ENCODE measurements at places on chromosomes 12 and 14.

DNA sequence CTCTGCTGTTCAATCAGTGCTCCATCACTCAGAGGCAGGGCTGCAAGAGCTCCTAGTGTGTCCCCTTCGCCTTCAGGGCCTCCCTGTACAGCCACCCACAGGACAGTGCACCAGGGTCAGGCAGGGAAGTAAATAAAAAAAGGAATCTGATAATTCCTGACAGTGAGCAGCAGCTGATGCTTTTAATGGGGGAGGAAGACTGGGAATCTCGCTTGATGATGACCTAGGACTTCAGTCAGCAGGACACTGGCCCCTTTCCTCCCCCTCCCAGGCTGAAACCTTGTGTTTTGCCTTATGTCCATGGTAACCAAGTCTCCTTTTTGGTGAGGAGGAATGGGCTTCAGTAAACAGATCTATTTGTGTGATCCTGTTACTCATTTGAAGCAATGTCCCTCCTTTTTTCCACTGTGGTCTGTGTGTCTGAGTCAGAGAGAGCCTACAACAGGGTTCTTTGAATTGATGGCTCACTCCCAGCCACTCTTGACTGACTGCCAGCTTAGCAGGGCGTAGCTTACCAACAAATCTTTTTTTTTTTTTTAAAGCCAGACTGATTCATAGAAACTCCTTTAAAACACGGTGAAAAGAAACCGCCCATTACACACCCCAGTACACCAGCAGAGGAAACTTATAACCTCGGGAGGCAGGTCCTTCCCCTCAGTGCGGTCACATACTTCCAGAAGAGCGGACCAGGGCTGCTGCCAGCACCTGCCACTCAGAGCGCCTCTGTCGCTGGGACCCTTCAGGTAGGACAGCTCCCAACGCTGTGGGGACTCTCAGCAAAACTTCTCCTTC, at the start of gene EMP1:
TSS of gene EMP1 (plus strand) at position 597 of the 792 bp plus-strand sequence. CDS start 14,785 bp downstream, outside the sequence.
- peak; percentile 100 for DNase-seq

DNA sequence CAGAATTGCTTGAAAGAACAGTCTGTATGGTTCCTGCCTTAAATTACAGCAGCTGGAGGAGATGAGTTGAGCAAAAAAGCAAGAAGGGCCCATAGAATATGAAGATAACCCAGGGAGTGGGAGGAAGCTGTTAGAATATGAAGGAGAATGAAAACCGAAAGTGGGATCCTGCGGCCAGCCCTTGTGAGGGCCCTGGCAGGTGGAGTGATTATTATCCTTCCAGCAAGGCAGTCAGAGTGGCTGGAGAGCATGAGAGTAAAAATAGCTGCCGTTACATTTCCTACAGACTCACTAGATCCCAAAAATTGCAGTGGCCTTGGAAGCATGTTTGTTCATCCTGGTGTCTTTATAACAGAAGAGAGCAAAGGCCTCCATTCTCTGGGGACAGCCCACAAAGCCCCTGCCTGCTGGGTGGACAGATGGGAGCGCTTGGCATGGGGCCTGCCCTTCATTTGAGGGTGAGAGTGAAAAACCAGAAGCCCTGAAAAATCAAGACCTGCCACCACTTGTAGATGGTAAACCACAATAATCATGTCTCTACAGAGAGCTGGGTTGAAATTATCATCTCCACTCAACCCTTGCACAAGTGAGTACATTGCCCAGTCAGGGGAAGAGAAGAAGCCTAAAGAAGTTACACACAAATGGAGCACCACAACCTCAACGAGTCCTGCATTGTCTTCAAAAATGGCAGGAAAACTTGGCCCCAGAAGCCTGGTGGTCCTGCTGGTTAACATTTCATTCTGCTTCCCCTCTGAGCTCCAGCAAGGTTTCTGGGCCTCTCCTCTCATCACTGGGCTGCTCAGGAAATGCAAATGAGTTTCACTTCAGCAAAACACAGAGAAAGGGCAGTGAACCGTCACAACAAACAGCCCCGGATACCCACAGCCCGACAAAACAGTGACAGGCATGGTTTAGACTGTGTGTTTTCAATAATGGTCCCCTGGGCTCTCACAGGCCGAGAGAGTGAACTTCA, 20.5 kb downstream of the ZDHHC22 start:
- no peak for DNase-seq

DNA sequence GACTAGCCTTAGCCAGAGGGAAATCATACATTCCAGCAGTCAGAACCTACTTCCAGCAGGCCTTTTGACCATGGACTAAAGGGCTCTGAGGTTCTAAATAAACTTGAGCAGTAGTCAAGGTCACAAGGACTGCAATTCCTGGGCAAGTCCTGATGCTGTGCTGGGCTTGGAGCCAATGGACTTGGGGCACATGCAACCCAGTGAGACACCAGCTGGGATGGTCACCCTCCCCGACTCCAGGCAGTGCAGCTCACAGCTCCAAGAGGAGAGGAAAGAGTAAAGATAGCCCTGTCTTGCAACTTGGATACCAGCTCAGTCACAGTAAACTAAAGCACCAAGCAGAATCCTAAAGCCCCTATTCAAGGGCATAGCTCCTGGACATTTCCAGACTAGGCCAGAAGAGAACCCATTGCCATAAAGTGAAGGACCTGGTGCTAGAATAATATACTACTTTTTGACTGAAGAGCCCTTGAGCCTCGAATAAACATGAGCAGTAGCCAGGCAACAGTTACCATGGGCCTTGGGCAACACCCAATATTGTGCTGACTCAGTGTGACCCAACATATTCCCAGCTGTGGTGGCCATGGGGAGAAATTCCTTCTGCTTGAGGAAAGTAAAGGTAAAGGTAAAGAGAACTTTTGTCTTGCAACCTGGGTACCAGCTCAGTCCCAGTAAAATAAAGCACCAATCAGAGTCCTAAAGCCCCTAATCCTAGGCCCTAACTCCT, 226.2 kb upstream of the CLEC14A start:
- peak; percentile 8 for DNase-seq

DNA sequence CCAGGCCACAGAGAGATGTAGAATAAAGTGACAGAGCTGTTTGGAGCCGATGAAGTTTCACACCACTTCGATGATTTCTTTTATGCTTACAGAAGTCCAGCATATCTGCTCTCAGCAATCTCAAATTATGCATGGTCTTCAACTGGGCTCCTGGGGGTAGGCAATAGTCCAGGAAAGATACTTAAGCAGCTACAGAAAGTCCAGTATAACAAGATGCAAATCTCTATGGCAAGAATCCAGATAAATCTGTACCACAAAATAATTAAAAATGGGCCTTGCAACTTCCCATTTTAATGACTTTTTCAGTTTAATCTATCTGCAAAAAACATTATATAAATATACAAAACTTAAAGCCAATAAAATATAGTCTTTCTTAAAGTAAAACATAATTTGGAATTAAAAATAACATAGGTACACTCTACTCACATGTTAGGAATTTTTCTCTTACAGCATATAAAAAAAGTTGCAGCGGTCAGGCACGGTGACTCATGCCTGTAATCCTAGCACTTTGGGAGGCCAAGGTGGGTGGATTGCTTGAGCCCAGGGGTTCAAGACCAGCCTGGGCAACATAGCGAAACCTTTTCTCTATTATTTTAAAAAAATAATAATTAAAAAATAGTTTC, 20.5 kb upstream of the RAD51AP1 start:
- DNase-seq = peak; percentile 93

GRCh38 chr12:105024928-105025327, 38.8 kb downstream of the NOPCHAP1 start:
- no peak for DNase-seq

- no peak for DNase-seq
Observed at GRCh38 chr12:14443531-14443930, 78.0 kb downstream of the ATF7IP start.

GRCh38 chr12:114320968-114321367, 85.0 kb downstream of the TBX5 start:
- DNase-seq = no peak

DNA sequence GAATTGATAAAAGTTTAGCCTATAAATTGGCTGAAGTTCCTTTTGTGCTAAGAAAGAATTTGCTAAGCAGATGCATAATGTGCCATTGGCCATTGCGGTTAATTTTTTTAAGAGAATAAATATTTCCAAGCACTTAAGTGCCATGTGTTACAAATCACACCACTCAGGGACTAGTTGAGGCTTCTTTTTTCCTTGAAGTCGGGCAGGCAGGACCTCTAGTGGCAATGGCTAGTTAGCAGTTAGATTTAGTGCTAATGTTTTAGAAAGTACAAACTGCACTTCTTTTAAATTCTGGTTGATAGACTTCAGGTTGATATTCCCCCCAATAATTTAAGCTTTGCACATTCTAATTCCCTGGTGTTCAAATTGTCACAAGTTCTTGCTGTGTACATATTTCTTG, 294.3 kb downstream of the APAF1 start:
- DNase-seq = peak; percentile 70

GRCh38 chr14:65943916-65944410, 531.4 kb downstream of the FUT8 start:
- DNase-seq = no peak

GRCh38 chr12:68348419-68348818, 16.3 kb upstream of the MDM1 start:
- DNase-seq = no peak
